ENCODE measurements at places on chromosomes 5 and 9. TPM values are rescaled to one million over a fixed set of nuclear protein-coding genes. Genes with fewer than 3 reads are reported as not detected.

- no peak for DNase-seq
Observed at GRCh38 chr5:167802755-167803431, 488.6 kb upstream of the WWC1 start.

DNA sequence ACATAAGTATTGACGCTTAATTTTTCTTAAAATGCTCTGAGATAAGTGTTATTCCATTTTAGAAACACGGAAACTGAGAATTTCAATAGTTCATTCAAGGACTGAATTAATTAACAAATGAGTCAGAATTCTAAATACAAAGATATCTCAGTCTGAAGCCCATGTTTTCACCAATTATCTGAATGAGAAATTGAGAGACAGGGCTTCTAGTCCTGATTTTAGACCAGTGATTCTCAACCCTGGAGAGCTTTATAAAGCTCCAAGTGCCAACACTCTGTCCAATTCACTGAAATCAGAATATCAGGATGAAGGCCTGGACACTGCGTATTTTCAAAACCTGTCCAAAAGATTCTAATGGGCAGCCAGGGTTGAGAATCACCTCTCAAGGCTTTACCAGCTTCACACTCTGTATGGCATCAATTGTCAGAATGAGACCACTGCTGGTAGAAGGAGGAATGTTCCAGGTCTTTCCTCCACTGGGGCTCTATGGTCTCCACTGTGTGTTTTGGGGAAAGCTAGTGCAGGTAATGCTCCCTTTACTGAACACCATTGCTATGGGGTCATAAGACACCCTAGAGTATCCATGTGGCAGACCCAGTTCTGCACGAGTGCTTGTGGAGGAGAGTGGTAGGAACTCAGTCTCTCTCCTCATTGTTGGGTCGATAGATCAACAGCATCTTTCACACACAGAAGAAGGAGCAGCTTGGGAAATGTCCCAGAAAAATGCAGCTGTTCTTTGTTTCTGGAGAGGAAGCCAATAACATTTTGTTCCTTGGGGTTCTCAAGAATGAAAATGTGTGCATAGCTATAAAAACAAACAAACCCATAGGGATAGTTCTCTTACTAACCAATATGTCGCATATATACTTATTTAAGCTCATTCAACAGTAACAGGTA, 99.7 kb upstream of the OSMR start:
- DNase-seq, result no peak

- DNase-seq, result no peak
Observed at GRCh38 chr5:168368854-168369253, 77.4 kb downstream of the WWC1 start.

GRCh38 chr5:446883-447263, 3.9 kb downstream of the EXOC3 start:
- DNase-seq, result peak; percentile 42

- DNase-seq, result no peak
Observed at GRCh38 chr5:145925353-145925752, 11.0 kb upstream of the SH3RF2 start.

- DNase-seq, result no peak
Observed at GRCh38 chr9:31639451-31639850, 745.0 kb upstream of the ACO1 start.

GRCh38 chr9:137444106-137444790, 3.1 kb upstream of the ENTPD8 start:
- no peak for DNase-seq

- DNase-seq, result no peak
Observed at GRCh38 chr5:58922461-58923171, 339.7 kb downstream of the RAB3C start.

- no peak for DNase-seq
Observed at GRCh38 chr5:134125039-134126015, 10.8 kb downstream of the TCF7 start.

- DNase-seq, result no peak
Observed at GRCh38 chr5:16929831-16930230, 6.3 kb downstream of the MYO10 start.

GRCh38 chr9:98532574-98532973, 176.2 kb downstream of the GABBR2 start:
- no peak for DNase-seq

DNA sequence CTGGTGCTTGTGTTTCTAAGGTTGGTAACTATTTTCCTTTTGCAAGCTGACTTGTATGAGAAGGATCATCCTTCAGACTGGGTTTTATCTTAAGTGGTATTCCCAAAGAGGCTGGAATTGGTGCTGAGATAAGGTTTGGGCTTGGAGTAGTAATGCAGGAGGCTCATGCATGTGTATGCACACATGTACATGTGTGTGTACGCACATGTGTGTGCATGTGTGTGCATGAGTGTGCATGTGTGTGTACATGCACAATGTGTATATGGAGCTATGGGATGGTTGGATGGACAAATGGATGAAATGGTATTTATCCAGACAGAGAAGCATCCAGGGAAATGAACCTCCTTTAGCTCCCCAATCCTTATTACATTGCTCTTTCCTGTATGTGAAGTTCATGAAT, 142.6 kb downstream of the CARTPT start:
- DNase-seq, result no peak

GRCh38 chr5:33490071-33490665, 49.4 kb downstream of the TARS1 start:
- DNase-seq, result no peak

- DNase-seq, result no peak
Observed at GRCh38 chr5:115458003-115458409, 86.6 kb downstream of the FEM1C start.

GRCh38 chr9:75624998-75625397, 265.5 kb upstream of the PCSK5 start:
- no peak for DNase-seq

- peak; percentile 34 for DNase-seq
Observed at GRCh38 chr9:124480621-124480981, 26.6 kb downstream of the NR5A1 start.

DNA sequence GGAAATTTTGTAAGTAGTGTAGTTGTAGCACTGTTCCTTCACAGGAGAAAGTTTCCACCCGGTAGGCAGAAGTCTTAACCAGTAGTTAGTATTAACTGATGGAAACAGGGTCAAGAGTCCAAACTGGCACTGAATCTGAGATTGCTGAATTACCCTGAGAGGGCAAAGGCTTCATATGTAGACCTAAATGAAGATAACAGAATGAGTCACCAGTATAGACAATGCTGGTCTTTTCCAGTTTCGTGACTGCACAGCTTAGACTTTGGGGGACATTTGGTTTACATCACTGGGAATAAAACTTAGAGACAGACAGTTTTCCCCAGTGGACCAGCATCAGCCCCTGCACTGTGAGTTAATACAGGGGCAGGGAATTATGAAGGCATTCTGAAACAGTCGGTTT, 60.5 kb downstream of the PCSK5 start:
- peak; percentile 46 for DNase-seq

DNA sequence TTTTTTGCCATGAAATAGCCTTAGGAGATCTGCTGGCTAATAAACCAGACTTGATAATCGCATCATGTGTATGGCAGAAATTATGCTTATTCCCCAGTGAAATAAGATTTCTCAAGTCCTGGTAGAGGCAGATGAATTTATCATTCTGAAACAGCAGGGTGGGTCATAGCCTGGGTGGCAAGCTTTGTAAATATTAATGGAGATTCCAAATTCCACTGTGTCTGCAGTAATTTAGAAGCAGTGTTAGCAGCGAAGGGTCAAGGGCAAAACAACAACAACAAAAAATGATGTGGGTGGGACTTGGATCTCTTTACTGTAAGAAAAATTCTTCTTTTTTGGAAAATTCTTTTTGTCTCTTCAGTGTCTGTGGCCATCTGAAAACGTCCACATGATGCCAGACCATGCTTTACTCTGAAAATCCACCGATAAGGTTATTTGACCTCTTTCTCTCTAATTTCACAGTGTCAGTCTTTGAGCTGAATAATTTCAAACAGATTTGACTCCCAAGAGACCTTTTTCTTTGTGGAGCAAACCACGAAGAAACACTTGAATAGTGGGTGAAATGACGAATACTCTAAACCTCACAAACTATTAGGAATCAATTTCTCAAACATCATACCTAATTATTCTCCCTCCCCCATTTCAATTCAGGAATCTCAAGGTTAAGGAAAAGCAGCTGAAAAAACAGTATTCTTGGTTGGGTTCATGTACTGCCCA, 106.0 kb upstream of the RPS23 start:
- DNase-seq, result no peak

- no peak for DNase-seq
Observed at GRCh38 chr9:129720865-129721545, 31.8 kb downstream of the PTGES start.

DNA sequence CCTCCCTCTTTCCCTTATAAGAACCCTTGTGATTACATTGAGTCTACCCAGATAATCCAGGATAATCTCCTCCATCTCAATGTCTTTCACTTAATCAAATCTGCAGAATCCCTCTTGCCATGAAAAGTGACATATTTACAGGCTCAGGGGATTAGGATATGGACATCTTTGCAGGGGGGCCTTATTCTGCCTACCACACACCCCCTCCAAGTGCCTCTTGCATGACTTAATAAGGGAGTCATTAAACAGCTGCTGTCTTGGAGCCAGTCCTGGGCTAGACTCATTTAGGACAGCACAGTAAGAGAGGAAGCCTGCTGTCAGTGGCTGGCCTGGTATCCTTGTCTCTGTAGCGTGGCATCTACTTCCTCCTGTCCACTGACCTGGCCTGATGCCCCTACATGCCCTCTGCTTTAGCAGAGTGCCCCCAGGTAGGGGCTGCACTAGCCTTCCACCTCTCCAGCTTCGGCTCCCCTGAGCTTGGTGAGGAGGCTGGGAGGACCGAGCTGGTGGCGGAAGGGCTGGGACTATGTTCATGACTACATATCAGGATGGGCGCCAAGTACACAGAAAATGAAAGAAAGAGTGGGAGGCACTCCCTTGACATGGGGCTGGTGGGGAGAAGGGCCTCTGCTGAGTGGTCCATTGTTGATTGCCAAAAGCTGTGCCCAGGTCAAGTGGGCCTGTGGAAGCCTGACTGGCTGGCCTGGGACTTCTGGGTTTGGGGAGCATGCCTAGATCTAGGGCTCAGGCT, 17.2 kb downstream of the ENHO start:
- DNase-seq, result no peak

- DNase-seq, result peak; percentile 22
Observed at GRCh38 chr5:157342822-157343402, 77.0 kb downstream of the CYFIP2 start.

DNA sequence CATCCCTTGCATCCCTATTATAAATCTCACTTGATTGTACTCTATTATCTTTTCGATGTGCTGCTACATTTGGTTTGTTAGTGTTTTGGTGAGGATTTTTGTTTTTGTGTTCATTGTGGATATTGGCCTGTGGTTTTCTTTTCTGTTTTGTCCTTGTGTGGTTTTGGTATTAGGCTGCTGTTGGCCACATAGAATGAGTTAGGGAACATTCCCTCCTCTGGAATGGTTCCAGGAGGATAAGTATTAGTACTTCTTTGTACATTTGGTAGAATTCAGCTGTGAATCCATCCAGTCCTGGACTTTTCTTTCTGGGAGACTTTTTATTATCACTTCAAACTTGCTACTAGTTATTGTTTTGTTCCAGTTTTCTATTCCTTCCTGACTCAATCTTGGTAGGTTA, 287.2 kb downstream of the CWC27 start:
- DNase-seq, result no peak

GRCh38 chr5:119322948-119323537, 32.8 kb upstream of the TNFAIP8 start:
- DNase-seq, result no peak

GRCh38 chr5:157914151-157914788, 55.3 kb upstream of the CLINT1 start:
- no peak for DNase-seq

DNA sequence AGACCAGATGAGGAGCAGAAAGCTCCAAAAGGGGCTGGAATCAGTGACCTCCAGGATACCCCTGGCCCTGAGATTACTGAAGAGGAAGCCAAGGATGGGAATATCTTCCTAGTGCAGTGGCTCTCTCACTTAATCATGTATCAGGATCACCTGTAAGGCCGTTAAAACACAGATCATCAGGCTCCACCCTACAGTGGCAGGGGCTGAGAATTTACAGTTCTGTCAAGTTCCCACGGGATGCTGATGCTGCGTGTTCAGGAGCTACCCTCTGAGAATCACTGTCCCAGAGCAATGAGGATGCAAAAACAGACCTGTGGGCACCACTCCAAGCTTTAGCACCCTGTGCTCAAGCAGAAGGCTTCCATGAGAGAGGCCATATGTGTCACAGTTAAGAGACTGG, 291.9 kb downstream of the ASTN2 start:
- no peak for DNase-seq

DNA sequence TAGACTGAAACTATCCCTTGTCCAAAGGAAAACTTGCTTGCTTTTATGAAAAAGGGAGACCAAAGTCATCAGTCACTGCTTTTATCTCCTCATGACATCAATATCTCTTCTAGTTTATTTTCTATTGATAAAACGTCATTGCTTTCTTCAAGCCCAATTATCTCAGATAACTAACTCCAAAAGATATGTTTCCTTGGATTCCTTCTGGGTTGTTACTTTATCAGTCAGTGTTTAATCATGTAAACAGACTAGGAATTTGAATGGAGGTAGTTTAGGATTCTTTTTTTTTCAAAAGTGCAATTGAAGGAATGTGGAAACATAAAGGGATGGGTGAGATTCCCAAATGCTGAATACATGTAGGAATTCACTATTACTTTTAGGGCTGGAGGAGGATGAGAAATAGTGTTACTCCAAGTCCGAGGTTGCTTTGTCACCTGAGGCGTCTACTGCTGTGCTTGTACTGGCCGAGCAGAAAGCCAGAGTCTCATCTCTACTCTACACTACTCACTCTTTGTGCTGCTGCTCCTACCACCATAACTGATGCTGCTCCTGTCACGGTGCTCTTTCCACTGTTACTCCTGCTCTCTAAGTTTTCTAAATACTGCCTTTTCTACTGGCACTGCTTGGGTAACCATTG, 1697.1 kb upstream of the NUDT12 start:
- no peak for DNase-seq

CATSPER3 gene
- total RNA-seq, result 0.33 TPM

NUDT12 gene
- 6.3 TPM for total RNA-seq

COL27A1 gene
- total RNA-seq, result 71.3 TPM

SPEF2 gene
- 2.4 TPM for total RNA-seq

CKMT2 gene
- 1.2 TPM for total RNA-seq

APBB3 gene
- total RNA-seq, result 0.38 TPM

LHFPL2 gene
- total RNA-seq, result 20.0 TPM

PLPP7 gene
- 1.2 TPM for total RNA-seq

SLC6A18 gene
- not detected for total RNA-seq

FRMD3 gene
- 9.6 TPM for total RNA-seq

FOXD4L6 gene
- not detected for total RNA-seq
